GM10248 (cell line): ENCODE measurements at places on chromosomes 7 and 10.

- no peak for DNase-seq
Observed at GRCh38 chr7:43072530-43072929, 39.9 kb upstream of the HECW1 start.

DNA sequence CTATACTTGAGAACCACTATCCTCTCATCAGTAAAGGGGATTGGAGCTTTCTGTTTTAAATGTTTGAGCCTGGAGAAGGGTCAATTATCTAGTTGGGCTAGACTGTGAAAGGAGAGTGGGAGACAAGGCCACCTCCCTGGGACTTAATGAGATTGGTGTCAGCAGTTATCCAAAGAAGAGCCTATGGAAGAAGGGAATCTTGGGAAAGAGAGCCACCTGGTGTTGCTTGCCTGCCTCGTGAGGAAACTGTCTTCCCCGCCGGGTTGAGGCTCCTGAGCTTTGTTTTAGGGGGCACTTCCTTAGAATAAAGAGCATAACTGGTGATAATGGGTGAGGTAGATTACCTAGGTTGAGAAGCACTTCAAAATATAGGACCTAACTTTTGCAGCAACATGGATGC lies 32.0 kb upstream of the ABCB4 start:
- no peak for DNase-seq

GRCh38 chr10:26437637-26438461 lies at the start of gene APBB1IP:
TSS of gene APBB1IP (plus strand) at chr10:26438341. CDS start at chr10:26492327, 53,986 bp downstream.
- peak; percentile 60 for DNase-seq

DNA sequence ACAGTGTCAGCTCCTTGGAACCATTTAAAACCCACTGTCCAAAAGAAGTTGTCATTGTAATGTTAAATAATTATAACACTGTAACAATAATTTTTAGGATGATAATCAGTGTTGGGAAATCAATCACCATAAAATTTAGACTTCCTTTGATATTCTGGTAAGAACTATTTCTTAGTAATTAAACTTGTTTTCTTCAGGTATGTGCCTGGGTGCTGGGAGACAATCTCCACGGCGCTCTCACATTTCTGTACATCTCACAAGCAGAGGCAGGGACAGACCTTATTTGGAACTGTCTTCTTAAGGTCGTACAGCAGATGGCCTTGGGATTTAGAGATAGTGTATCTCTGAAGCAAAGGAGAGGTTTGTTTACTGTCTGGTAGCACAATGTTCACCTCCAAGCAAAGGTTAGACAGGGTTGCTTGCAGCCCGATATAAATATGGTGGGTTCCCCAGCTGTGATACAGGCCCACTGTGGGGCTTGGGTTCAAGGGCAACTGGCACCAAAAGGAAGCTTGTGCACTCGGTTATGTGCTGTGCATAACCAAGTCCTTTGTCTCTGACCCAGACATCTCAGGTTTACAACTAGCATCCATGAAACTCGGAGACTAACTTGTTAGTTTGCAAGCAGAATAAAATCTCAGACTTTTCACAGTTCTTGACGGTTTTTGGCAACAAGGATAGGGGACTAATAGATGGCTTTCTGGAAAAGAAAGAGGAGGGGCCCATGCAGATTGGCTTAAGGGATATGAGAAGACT lies 125.5 kb downstream of the RNF32 start:
- DNase-seq, result no peak

DNA sequence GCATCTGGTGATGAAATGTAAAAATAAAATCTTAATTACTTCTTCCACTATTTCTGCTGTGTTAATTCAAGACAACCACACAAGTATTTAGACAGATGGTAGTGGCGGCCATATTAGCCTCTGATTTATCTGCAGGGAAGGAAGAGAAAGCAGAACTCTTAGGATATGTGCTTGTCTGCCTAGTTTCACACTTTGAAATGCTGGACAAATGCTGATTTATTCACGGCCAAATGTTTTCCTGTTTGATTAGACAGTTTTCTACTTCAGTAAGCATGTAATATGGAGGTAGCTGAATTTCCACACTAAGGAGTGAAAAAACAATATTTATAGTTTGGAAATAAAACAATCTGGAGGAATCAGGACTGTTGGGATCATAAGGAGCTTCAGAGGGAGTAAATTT lies 158.1 kb downstream of the AGMO start:
- no peak for DNase-seq

- no peak for DNase-seq
Observed at GRCh38 chr10:97612386-97612785, 20.9 kb downstream of the MORN4 start.

- DNase-seq, result no peak
Observed at GRCh38 chr10:18601321-18601720, 50.1 kb downstream of the NSUN6 start.

DNA sequence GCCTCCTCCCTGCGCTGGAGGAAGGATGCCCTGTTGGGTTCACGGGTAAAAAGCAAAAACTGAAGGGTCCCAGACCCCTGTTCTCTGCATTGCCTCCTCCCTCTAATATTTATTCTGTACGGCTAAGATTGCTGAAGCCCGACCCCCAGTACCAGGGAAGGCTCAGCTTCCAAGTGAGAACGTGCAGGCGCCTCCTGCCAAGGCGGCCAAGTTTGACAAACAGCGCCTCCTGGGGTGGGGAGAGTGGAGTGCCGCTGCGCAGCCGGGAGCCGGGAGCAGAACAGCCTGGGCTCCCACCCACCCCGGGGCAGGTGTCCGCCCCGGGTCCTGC lies 4.7 kb upstream of the EBF3 start:
- DNase-seq, result no peak

DNA sequence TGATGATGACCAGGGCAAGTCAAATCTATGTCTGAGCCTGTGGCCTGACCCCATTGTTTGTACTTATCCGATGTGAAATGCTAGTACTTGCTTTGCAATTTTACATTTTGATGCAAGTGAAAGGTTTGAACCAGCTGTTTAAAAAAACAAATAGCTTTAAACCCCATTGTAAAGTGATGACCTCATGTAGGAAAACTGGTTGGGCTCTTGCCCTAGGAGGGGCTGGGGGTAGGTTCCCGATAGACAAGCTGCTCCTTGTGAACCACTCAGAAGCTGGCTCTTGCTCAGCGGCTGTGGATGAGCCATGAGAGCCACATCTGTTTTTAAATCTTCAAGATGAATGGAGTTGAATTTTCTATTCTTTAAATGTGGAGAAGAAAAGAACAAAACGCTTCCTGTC lies 185.3 kb downstream of the WDR11 start:
- DNase-seq, result no peak

DNA sequence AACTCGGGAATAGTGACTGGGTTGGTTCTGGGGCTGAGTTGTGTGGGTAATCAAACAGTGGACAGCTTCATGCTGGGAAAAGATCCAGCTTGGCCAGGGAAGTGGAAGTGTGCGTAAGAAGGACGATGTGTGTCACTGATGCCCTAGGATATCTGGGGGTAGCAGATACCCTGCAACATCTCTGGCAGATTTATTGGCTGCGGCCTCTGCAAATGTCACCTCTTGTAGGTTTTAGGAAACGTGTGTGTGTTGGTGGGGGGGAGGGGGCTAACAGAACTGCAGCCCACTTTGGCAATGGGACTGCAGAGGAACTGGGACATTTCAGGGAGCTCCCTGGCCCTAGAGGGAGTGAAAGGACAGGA lies 965 bp upstream of the AGAP3 start:
- DNase-seq, result no peak

GRCh38 chr7:41809116-41809515 lies 106.2 kb upstream of the INHBA start:
- DNase-seq, result no peak

- no peak for DNase-seq
Observed at GRCh38 chr10:50432211-50433009, 181.1 kb upstream of the ASAH2 start.

- DNase-seq, result no peak
Observed at GRCh38 chr10:30579574-30579973, 50.0 kb downstream of the LYZL2 start.

GRCh38 chr10:98664329-98665042 lies 217.8 kb upstream of the HPS1 start:
- DNase-seq, result peak; percentile 46
